ENCODE measurements at places on chromosomes 3 and 15.

- no peak for DNase-seq
These were observed 878 bp downstream of the DYNC1LI1 start for GRCh38 chr3:32569540-32570420.

DNA sequence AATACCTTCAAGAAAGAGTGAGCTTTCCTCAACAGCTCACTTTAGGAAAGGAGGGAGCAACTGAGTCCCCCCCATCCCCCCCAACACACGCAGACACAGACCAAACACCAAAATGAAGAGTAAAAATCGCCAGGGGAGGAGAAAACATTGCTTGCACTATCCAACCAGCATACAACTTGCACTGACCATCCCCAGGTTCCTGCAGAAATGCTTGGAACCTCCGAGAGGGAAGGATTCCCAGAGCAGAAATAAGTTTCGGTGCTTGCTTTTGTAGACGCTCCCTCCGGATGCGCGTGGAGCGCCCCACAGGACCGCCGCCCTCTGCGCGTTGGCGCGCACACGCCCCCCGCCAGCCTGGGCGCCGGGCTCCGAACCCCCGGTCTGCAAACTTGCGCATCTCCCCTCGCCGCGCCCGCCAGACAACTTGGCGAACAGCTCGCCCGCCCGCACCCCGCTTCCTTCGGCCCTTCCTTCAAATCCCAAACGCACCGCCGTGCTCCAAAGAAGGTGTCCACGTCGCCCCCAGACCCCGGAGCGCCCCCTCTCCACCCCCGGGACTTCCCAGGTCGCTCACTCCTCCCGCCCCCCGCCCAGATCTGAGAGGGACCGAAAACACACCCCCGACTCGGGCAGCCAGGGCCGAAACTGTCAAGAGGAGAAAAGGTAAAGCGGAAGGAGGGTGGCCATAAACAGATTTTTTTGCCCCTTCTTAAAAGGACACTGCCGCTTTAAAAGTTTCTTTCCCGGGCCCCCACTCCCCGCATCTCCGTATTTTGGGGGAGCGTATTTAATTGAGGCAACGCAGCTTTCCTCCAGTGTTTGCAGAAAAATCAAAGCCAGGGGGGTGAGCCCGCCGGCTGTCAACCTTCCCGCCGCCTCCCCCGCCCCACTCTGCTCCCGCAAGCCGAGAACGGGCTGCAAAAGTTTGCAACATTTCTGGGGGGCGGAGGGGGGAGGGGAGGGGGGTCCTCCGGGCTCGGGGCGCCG is 859 bp downstream of the RORA start:
- no peak for DNase-seq

DNA sequence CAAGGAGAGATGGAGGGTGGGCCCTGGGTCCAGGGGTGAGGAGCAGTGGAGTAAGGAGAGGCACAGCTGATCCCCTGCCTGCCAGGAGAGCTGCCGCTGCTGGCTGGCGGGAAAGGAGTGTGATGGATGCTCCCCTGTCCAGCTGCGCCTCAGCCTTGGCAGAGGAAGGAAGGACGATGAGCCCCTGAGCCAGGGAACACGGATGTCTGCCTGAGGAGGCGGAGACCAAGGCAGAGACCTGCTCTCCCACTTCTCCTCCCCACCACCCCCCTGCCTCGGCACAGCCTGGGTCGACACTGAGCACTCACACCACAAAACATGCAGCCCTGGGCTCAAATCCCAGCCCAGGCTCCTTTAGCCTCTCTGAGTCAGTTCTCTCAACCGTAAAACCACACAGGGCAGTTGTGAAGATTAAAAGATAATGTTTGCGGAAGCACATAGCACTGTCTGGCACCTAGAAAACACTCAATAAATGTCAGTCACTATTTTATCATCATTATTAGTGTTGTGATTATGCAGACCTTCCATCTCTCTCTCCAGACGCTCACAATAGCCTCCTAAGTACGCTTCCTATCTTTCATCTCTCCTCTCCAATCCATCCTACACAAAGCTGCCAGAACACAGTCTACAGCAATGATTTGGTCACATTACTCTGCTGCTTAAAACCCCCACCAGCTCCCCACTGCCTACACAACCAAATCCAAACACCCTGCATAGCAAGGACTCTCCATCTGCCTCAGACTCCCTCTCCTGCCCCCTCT is 52.2 kb downstream of the SEMA5B start:
- no peak for DNase-seq

DNA sequence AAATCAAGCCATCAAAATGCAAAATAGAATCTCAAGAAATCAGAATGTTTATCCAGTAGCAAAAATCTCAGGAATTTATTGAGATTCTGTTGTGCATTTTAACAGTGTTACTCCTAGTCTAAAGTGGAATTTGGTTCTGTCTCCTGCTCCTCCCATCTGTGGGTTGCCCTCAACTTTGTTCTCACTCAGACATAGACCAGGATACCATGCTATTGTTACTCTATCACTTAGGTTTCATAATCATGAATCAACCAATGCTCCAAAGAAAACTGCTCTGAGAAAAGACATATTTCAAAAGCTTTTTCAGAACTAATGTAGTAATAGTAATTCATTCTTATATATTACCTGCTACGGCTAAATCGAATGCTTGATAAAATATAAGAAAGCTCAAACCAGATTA is 274.7 kb downstream of the RBMS3 start:
- DNase-seq, result no peak

- no peak for DNase-seq
These were observed 1.5 kb downstream of the SEMA6D start for GRCh38 chr15:47718497-47719437.

- no peak for DNase-seq
These were observed 29.9 kb downstream of the MBNL1 start for GRCh38 chr3:152298393-152299248.

All from NCI-H1436 treated with DMSO at 0.1 percent for 48 hours (cell line).